ENCODE measurements at places on chromosomes 1 and 21. TPM values are rescaled to one million over a fixed set of nuclear protein-coding genes. Genes with fewer than 3 reads are reported as not detected.

Gene KNCN
- total RNA-seq, result not detected

Gene HJV
- not detected for total RNA-seq

Gene COL9A2
- total RNA-seq, result 8.9 TPM

Gene CDCA8
- total RNA-seq, result 64.9 TPM

Gene GNAT2
- not detected for total RNA-seq

Gene UBE2U
- total RNA-seq, result not detected

Gene MAGI3
- total RNA-seq, result 5.9 TPM

Gene MARCKSL1
- total RNA-seq, result 24.6 TPM

Gene HLX
- total RNA-seq, result 0.91 TPM

Gene MCOLN2
- 42.7 TPM for total RNA-seq

Gene PLA2G2D
- total RNA-seq, result not detected

Gene PLEKHA6
- total RNA-seq, result 0.23 TPM

Gene ZNF683
- total RNA-seq, result not detected

Gene GBP5
- total RNA-seq, result 241 TPM

Gene INTS7
- total RNA-seq, result 41.7 TPM

Gene DIPK1A
- total RNA-seq, result 15.1 TPM

Gene KIF17
- not detected for total RNA-seq

Gene MCM3AP
- total RNA-seq, result 118 TPM

Gene KIF2C
- total RNA-seq, result 89.7 TPM

Gene RGS5
- 2.3 TPM for total RNA-seq

Gene ARL8A
- 62.9 TPM for total RNA-seq

Gene MARK1
- not detected for total RNA-seq

Gene SH3D21
- total RNA-seq, result 6.7 TPM

Gene DUSP10
- 14.9 TPM for total RNA-seq

Gene FYB2
- total RNA-seq, result not detected

Data from T-helper 2 cell treated with Interferon-gamma antibody and Interleukin-4, amounts not matched to agents 100 ng/mL and 5 ng/mL, for 36 hours (primary cell).